ENCODE measurements at places on chromosomes 16 and 17.

DNA sequence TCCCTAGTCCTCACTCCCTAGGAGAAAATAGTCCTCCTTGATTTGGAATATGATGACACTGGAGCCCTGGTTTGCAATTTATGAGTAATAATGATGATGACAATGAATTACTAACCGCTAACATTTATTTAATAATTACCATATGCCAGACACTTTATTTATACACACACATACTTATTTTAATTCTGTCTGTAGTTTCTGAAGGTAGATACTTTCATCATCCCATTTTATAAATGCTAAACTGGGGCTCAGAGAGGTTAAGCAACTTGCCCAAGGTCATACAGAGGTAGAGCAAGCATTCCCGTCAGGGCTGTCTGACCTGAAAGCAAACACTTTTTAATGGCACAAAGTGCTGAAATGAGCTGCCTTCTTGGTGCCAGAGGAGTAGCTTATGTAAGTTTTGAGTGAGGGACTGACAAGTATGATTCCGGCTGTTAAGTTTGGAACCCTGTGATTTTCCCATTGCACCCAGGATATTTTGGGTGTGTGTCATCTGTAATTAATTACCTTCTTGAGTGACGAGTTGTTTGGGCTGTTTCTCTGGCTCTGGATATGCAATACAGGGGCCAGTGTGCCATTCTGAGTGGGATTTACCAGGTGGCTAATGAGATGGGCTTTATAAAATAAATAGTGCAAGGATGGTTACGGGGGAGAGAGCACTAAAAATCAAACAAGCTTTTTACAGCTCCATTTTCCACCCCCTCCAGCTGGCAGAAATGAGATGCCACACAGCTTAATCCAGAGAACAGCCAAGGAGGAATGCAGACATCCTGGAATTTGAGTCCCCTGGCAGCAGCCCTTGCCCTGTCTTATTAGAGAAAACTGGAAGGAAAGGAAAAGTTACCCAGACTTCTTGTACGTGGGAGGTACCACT lies 211.8 kb downstream of the SNX29 start:
- DNase-seq: no peak

- no peak for DNase-seq
Measured at GRCh38 chr17:78121801-78122215, 6.7 kb downstream of the TMC6 start.

- DNase-seq: peak; percentile 42
Measured at GRCh38 chr17:46979147-46979863, at the start of gene RPRML. TSS of gene RPRML (minus strand) at chr17:46979253. CDS start at chr17:46979007, 246 bp downstream.

DNA sequence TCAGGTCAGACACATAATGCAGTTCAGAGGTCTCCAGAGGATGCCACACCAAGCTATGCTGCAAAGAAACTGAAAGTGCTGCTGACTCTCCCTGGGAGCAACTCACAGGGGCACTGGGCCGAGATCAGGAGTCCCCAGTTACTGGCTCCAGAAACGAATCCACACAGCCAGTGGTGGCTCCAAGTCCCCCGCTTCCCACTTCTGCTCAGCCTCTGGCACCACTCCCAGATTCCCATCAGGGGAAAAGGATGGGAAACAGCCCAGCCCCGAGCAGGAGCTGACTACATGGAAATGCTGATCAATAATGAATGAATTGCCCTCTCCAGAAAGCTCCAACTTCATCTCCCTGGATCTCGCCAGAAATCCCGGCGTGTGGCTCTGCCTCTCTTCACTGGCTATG lies 62.3 kb upstream of the CDH5 start:
- DNase-seq: no peak

- DNase-seq: no peak
Measured at GRCh38 chr17:41383690-41384089, 1.6 kb upstream of the KRT34 start.

- DNase-seq: no peak
Measured at GRCh38 chr16:63789603-63790002, 1332.3 kb downstream of the CDH11 start.

DNA sequence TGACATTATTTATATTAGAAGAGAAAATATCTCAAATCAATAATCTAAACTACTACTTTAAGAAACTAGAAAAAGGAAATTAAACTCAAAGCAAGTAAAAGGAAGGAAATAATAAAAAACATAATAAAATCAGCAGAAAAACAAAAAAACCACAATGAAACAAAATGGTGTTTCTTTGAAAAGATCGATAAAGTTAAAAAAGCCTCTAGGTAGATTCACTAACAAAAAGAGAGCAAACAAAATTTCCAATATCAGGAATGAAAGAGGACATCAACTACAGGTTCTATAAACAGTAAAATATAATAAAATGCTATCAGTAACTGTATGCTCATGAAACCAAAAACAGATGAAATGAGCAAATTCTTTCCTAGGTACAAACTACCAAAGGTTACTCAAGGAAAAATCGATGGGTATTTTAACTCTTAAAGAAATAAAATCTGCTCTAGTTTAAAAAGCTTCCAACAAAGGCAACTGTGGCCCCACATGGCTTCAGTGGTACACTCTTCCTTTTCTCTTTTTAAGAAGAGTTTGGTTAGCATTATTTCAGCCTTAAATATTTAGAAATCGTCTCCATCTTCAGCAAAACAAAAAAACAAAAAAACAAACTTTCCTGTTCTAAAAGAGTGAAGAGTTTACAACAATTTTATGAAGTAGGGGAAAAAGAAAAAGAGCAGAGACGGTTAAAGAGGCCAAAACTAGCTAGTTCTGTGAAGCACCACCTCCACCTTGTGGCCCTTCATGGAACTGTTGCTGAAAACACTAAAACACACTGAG lies 102.2 kb downstream of the TRIM37 start:
- DNase-seq: peak; percentile 68

DNA sequence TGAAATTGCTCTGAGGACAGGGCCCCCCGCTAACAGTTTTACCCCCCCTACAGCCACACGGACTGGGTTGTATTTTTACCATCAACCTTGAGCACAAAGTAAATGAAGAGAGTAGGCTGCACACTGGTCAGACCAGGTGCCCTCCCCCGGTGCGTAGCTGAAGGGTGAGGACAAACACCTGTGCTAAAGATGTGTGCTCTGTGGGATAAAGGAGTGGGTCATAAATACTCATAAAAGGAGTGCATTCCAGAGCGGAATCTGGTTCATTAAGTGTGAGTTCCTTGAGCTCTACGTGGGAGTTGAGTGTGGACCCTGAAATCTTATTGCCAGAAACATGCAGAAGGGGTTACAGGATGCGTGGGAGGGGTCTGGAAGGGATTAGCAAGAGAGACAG lies 217.0 kb downstream of the CCDC182 start:
- DNase-seq: no peak

DNA sequence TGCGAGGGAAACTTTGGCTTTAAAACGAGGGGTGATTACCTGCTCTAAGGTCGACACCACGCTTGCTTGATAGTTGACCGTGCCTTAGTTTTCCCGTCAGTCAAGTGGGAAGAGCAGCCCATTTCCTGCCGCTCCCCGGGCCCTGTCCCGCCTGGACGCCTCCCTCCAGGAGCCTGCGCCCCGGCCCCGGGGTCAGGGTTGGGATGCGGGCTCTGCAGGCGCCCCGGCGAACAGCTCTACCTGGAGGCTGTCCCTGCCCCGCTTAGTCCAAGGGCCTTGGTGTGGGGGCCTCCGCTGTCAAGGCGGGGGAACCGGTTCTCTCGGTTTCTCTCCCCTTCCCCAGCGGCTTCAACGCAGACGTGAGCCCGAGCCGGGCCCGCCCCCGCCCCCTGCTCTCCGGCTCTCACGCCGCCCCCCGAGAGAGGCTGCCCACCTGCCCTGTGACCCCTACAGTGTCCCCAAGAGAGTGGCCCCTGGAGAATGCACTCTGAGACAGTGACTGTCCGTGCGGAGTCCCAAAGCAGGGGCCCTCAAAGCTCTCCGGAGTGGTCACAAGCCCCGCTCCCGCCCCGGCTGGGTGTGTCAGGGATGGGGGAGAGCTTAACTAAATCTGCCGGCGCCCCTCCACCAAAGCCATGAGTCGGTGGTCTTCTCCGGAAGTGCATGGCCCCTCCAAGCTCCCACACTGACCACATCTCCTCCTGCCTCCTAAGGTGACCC lies 117.4 kb upstream of the SMURF2 start:
- no peak for DNase-seq

- no peak for DNase-seq
Measured at GRCh38 chr17:60744355-60744966, 66.8 kb downstream of the BCAS3 start.

DNA sequence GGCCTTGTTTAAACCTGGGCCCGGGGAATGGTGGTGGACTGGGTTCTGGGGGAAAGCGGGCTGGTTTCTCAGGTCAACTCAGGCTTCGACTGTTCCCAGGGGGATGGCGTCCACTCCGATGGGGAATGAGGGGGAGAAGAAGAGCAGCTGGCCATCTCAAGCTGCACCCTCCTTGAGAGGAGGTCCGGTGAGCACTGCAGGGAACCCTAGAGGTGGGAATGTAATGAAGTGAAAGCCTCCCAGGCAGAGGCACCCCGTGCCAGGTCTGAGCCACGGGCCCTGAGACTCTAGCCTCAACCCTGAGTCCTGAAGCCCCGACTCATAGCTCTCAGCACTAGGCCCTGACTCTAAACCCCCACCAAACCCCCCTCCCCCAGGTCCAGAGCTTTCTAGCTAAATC lies 1.2 kb upstream of the CDIPT start:
- DNase-seq: no peak

- no peak for DNase-seq
Measured at GRCh38 chr17:20103454-20104446, 94.6 kb downstream of the SPECC1 start.

DNA sequence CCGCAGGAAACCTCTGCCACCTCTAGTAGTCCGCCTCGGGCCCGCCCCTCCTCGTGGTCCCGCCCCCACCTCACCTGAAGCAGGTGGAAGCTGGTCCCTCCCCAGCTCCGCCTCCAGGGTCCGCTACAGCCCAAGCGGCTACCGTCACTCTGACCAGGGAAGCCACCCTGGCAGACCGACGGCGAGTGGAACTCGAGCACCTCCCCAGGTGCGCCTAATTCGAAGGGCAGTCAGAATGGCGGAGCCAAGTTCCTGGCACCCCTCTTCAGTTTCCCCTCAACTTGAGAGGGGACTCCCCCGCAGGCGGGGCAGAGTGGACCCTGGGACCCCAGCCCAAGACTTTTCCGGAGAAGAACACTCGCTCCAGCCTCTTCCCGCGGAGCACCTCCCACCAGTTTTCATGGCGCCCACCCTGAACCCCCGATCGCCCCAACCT lies 507 bp downstream of the FHOD1 start:
- DNase-seq: peak; percentile 40

GRCh38 chr16:25916037-25916436 lies 224.3 kb downstream of the HS3ST4 start:
- no peak for DNase-seq

DNA sequence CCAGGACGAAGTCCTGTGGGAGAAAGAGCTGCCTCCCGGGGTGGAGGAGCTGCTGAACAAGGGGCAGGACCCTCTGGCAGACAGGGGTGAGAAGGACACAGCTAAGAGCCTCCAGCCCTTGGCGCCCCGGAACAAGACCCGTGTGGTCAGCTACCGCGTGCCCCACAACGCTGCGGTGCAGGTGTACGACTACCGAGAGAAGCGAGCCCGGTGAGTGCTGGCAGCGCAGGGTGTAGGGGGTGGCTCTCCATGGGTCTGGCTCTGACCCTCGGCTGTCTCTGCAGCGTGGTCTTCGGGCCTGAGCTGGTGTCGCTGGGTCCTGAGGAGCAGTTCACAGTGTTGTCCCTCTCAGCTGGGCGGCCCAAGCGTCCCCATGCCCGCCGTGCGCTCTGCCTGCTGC lies 21.4 kb downstream of the MVP start:
- no peak for DNase-seq

- no peak for DNase-seq
Measured at GRCh38 chr16:54145881-54146280, 140.7 kb downstream of the IRX3 start.

DNA sequence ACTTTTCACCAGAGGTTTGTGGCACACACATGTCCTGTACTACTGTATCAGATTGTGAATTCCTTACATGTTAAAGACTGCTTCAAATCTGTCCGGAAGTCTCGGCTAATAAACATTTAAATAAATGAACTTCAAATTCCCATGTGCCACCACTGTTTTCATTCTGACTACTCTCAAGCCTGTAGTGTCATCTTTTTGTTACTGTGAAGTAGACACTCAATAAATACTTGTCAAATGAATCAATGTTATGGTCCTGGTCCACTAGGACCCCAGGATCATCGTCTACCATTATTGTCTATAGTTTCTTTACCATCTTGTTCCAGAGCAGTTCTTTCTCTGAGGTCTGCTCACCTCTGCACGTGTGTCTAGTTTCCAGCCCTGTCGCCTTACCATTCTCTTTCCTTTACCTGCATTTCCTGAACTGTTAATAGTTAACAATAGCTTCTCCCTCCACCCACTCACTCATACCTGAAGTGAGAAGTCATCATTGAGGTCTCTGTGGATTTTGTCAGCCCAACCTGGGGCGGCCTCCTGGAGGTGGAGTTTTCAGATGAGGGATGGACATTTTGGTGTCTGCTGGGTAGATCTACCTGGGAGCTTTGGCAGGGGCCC lies 333.0 kb downstream of the SEC14L1 start:
- DNase-seq: no peak

DNA sequence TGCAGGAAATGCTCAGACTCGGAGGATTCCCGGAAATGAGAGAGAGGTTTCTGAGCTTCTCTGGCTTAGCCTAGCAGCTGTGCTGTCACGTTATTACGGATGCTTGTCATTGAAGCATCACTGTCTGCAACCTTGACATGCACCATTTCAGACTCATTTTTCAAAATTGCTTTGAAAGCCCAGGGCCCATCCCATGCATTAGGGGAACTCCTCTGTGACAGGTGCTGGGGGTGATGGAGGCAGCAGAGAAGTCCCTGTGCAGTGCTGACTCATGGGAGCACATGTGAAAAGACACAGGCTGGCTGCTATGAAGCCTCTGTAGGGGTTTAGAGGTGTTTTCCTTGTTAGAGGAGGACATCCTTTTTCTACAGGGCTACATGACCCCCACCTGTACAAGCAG lies 214.0 kb upstream of the MPHOSPH6 start:
- no peak for DNase-seq

DNA sequence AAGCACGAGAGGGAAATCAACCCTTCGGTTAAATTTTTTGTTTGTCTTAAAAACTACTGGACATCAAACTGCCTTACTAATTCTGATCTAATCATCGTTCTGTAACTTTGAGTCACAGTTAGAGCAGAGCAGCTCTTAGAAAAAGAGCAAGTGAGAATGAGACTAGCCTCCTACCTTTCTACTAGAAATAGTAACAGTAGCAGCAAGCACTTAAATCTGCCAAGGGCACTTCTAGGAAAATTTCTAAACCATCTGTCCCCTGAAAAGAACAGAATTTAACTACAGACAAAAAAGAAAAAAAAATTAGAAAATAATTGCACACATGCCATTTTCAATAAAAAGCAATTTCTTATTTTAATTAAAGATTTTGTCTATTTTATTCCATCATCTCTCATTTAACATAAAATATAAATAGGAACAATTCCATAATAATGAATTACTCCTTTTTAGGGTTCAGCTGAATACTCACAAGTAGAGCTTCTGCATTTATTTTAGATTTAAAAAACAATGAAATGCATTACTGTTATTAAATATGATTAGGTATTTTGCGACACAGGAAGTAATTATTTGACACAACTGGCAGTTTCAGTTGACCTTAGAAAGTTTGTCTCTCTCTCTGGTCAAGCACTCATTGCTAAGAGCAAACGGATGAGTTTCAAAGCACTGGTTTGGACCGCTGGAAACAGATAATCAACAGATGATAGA lies 250.8 kb upstream of the SOX9 start:
- DNase-seq: no peak
